ENCODE measurements at places on chromosomes 2 and 18.

GRCh38 chr2:216905649-216906329 is 45.9 kb upstream of the TNP1 start:
- DNase-seq, result no peak

- no peak for DNase-seq
Measured at GRCh38 chr2:29703336-29703735, 218.1 kb downstream of the ALK start.

DNA sequence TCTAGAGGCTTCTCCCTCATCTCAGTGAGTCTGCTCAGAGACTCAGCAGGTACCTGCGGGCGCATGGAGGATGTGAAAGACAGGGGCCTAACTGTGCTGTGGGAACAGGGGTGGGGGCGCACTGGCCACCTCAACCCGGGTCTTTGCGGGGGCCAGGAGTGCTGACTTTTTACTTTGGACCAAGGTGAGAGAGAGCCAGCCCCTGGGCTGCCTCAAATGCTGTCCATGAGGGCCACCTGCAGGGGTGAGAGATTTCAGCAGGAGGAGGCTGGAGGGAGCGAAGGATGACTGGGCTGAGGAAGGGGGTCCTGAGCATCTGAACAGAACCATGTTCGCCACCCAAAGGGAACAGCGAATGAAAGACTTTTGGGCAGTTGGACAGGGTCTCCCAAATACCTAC is 129.4 kb downstream of the TNS1 start:
- no peak for DNase-seq

- DNase-seq, result no peak
Measured at GRCh38 chr2:148565272-148565894, 79.2 kb upstream of the EPC2 start.

GRCh38 chr2:62427146-62427545 is 78.8 kb downstream of the TMEM17 start:
- no peak for DNase-seq

DNA sequence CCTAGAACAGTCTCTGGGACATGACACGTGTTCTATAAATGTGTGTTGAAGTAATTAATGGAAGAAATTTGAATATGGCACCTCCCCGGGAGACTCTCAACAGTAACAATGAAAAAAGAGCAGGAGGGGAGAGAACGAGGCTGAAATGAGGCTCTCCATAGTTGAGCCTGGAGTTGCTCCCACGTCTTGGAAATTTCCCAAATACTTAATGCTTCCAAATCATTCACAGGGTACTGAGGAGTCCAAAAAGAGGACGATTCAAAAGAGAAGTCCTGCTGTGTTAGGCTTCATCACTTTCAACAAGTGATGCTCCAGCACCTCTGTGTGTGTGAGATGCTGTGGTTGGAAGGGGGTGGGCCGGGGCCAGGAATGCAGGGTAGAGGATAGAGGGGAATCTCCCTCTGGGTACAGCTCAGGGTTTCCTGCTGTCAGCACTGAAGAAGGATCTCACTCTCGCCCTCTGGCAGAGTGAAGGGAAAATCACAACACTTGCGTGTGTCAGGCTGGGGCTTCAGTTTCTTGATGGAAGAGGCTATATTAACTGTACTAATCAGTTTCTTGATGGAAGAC is 18.1 kb upstream of the ZNF407 start:
- no peak for DNase-seq

GRCh38 chr18:25805323-25805722 is 285.1 kb downstream of the SS18 start:
- no peak for DNase-seq

DNA sequence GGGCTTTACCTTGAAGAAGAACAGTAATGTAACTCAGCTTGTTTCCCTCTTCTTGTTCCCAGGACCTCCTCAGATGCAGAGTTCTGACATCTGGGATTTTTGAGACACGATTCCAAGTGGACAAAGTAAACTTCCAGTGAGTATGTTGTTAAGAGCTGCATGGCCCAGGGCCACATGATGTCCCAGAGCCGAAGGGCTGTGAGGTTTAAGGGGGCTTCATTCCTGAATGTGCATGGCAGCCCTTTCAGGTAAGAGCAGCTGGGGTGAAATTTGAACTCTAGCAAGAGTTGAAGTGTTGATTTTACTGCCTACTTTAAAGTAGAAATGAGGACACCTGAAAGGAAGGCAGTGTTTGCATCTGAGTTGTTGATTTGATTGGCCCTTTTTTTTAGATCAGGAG is 13.3 kb downstream of the CHMP1B start:
- no peak for DNase-seq

DNA sequence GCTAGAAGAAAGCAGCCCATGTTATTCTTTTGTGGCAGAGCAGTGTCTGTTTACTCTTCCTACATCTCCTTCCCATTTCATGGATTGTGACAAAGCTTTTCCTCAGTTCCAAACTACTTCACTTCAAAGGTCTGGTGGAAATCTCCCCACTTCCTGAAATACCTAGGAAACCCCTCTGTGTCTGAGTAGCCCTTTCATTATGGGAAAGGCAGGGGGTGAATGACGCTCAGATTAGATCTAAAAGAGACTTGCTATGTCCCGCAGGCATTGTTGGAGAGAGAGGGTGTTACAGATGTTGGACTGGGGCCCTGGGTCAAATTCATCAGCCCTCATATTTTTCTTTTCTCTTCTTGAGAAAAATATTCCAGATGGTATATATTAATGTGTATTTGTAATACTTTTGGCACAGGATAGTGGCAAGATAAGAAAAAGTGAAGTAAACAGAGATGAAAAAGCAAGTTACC is 675.0 kb downstream of the IRS1 start:
- no peak for DNase-seq

GRCh38 chr18:48049757-48050156 is 119.3 kb upstream of the SMAD2 start:
- DNase-seq, result no peak

GRCh38 chr2:25316101-25316500 is 25.6 kb downstream of the DNMT3A start:
- DNase-seq, result no peak

GRCh38 chr2:150027164-150027563 is 439.6 kb upstream of the MMADHC start:
- no peak for DNase-seq

GRCh38 chr2:168889635-168890005 is 610 bp downstream of the SPC25 start:
- DNase-seq, result no peak

DNA sequence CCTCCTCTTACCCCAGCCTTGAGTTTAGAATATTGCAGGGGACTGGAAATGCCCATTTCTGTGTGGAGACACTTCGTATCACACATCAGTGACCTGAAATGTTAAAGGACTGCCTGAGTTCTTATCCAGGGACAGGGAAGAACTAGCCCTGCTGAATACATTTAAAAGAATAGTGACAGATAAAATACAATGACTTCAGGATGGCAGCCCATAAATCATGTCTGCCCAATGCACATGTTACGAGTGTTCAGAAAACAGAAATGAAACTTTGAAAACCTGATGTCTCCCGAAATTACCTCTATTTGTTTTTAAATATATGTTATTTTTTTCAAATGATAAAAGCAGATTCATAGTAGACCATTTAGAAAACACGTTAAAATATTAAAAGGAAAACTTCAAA is 22.3 kb upstream of the RAB12 start:
- no peak for DNase-seq

- DNase-seq, result no peak
Measured at GRCh38 chr2:20877960-20878359, 55.1 kb upstream of the LDAH start.

DNA sequence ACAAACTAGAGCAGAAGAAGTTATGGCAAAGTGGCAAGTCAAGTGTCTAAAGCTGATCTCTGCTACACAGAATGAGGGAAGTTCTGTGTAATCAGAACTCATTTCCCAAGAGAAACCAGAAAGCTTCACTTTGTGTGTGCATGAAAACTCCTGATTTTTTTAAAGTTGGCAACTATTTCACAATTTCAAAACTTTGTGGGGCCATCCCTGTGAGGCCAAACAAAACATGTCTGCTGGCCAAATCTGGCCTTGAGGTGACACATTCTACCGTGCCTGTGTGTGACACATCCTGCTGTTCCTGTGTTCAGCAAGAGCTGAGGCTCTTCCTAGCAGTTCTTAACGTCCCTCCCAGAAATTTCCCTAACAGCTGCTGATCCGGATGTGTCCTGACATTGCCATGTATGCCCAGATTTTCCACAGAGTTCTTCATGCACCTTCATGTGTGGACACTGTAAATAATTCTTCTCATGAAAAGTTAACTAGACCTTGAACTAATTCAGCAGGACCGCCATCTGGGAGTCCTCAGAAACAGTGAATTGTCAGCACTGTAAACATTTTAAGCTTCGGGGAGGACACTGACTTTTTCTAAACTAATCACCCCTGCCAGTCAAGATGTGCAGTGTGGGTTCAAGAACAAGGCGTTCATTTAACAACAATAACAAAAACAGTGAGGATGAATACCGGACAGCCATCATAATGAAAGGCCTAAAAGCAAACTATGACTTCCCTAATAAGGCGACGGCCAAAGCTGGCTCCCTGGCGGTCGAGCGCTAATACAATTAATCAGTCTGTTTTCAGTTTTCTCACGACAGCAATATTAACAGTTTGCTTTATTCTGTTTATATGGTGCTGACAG is 99.0 kb downstream of the PLEKHM3 start:
- no peak for DNase-seq

DNA sequence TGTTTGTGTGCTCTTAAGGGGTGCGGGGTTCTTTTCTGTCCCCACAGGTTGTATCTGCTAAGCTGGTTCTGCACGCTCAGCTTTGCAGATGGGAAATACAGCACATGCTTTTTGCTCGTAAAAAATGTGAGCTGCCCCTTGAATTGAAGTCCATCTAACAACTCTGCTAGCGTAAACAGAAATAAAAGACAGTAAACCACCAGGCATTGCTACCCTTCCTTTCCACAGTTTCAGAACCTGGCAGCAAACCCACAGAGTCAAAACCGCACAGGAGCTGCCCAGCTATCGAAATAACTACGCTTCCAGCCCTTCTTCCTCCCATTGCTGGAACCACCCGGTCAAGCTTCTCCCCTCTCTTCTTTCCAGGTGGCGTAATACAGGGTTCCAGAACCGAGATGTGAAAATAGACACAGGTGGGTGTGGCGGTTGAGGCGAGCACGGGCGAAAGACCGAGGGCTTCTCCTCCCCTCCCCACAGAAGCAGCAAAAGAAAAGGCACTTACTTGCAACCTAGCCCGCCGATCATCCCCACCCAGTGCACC is 479 bp downstream of the SCN9A start:
- DNase-seq, result peak; percentile 34

DNA sequence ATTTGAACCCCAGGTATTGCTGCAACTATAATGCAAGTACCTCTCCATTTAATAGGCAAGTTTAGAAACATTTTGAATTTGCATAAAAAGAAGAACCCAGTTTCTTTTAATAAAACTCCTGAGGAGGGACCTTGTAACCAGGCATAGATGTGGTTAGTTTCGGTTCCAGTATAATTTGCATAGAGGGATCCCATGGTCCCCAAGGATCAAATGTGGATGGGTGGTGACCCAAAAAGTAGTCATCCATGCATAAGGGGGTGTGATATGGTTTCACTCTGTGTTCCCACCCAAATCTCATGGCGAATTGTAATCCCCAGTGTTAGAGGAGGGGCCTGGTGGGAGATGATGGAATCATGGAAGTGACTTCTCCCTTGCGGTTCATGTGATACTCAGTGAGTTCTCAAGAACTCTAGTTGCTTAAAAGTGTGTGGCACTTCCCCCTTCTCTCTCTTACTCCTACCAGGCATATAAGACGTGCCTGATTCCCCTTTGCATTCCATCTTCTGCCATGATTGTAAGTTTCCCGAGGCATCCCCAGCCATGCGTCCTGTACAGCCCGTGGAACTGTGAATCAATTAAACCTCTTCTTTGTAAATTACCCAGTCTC is 40.2 kb upstream of the SKA1 start:
- no peak for DNase-seq

GRCh38 chr18:10387399-10387798 is 67.0 kb upstream of the APCDD1 start:
- no peak for DNase-seq

GRCh38 chr2:108396845-108397244 is 19.1 kb downstream of the SULT1C4 start:
- no peak for DNase-seq

DNA sequence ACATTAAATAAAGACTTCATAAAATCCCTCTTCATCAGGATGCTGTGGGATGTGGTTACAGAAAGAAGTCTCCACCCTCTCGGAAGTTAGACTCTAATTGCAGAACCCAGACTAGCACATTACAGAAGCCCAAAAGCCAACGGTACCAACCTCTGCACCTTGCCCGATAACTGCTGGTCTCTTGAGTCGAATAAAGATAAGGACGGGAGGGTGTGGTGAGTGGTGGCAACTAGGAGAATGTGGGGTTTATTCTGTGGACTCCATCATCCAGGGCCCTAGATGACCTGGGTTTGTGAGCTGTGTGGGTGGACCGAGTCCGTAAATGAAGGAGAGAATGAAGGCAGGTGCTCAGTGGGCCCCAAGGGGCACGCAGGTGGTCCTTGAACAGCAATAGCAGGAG is 462.8 kb upstream of the ID2 start:
- no peak for DNase-seq

DNA sequence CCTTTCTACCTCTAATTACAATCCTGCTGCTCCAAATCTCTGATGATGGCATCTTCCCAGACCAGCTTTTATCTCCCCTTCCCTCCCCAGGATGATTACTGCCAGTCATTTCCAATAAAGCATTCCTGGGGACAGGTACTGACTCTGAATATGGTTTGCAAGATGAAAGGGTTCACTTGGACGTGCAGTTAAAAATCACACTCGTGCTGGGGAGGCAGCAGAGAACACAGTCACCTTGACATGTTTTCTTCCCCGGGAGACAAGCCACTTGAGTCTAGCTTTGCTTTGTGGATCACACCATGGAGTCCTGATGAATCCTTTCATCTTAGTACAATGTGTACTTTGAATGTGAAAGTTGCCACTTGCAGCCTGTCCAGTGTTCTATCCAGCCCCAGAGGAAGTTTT is 175.0 kb downstream of the ALPK2 start:
- DNase-seq, result no peak

DNA sequence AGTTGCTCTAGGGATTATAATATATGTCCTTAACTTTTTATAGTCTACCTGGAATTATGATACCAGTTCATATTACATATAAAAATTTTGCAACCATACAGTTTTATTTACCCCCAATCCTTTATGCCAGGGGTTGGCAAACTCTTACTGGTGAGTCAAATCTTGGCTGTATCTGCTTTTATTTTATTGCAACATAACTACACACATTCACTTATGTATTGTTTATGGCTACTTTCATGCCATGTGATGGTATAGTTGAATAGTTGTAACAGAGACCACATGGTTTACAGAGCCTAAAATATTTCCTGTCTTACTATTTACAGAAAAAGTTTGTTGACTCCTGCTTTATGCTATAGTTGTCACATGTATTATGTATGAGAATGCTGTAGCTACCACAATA is 25.8 kb upstream of the DLX2 start:
- DNase-seq, result no peak

- no peak for DNase-seq
Measured at GRCh38 chr2:164697688-164698461, 76.6 kb upstream of the GRB14 start.

DNA sequence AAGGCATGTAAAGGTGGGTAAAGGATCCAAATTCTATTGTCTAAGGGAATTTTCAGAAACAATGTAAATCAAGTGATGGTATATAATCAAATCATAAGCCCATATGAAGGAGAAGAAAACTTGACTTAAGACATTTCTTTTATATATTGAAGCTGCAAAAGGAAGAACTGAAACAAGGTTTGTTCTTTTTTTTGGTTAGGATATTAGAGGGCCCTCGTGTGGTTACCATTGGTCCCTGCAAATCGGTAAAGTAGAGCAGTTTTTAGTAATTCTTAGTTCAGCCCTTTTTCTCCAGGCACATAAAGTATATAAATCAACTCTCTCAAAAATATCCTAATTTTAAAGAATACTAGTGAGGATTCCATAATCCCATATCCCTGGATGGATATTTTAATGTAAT is 105.6 kb upstream of the STK17B start:
- no peak for DNase-seq

- DNase-seq, result no peak
Measured at GRCh38 chr2:239598011-239598731, 197.4 kb upstream of the HDAC4 start.

Measured in NCI-H187 treated with DMSO at 0.1 percent for 48 hours (cell line).